Right lobe of liver (tissue), 6 donors: ENCODE measurements at places on chromosomes 12 and 14. TPM values are rescaled to one million over a fixed set of nuclear protein-coding genes. Genes with fewer than 3 reads are reported as not detected.

DNA sequence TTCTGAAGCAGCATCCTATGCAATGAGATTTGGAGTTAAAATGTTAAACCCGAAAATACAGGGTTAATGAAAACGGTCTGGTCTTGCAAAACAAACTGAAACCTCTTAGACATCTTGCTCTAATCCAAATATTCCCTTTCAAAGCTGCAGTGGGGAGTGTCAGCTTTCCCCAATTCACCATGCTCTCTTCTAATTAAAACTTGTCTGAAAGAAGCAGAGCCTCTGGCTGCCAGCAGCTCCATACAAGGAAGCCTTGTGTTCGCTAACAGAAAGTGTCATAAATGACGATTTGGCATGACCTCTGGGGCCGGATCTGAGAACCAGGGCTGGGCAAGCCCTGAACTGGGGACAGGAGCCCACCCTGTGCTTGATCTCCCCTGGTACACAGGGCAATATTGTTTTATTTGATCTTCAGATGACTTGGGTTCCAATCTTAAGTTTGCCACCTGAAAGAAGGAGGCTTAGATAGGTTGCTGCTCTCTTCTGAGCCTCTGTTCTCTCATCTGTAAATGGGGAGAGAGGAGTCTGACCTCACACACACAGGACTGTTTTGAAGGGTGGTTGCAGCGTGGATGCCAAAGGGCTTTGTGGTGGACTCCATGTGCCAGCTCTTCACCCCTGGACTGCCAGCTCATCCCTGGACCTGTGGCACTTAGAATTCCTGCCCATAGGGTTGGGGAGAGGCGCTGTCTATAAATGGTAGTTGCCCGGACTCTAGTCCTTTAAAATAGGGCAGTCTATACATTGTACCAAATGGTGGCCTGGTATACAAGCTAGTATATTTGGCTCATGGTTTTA lies 7.8 kb downstream of the KMT5A start:
- H3K36me3 ChIP-seq = peaks cover 60% of the 10 kb centered on the region
- no peak overlapping the region for H3K4me3 ChIP-seq
- no peaks in the 10 kb centered on the region for H3K4me1 ChIP-seq
- H3K27me3 ChIP-seq = no peaks in the 10 kb centered on the region

DNA sequence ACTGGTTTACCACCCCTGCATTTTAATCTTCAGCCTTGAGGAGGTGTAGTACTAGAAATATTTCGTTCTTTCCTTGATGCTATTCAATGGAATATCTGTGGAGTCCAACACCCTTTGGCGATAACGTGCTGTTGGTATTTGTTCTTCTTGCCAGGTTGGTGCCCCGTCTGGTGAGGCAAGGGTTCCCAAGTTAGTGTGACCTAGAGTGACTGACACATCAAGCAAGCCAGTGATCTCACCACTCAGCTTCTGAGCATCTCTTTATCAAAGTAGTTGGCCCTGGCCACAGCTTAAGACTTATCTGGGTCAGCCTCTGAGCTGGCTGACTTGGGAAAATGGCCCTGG lies 60.2 kb downstream of the PLXNC1 start:
- DNase-seq = no peak
- no peaks in the 10 kb centered on the region for H3K36me3 ChIP-seq
- H3K27me3 ChIP-seq = no peaks in the 10 kb centered on the region

- no peak for DNase-seq
- no peaks in the 10 kb centered on the region for H3K36me3 ChIP-seq
- H3K4me1 ChIP-seq = no peaks in the 10 kb centered on the region
- H3K27ac ChIP-seq = no peak overlapping the region
- H3K4me3 ChIP-seq = no peak overlapping the region
- H3K27me3 ChIP-seq = no peaks in the 10 kb centered on the region
Observed at GRCh38 chr12:76183459-76184186, 99.1 kb upstream of the NAP1L1 start.

DNA sequence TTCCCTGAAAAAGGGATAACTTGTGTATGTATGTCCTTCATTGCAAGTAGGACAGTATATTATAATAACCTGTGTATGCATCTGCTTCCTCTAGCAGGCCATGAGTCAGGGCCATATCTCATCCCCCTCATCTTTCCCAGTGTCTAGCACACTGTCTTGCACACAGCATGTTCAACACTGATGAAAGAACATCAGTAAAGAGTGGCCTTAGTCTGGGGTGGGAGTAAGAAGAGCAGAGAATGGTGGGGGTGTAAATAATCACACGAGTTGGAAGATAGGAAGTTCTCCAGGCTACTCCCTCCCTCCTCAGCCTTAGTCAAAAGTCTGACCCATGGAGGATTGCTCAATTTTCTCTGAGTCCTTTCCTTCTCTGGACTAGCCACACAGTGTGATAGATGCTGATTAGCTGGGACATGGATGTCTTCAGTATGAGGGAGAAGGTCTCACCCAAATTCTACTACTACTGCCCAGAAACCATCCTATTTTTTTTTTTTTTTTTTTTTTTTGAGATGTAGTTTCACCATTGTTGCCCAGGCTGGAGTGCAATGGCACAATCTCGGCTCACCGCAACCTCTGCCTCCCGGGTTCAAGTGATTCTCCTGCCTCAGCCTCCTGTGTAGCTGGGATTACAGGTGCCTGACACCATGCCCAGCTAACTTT lies 14.6 kb upstream of the SP1 start:
- peak overlapping the region; percentile 47 for H3K27ac ChIP-seq
- H3K36me3 ChIP-seq = no peaks in the 10 kb centered on the region
- no peaks in the 10 kb centered on the region for H3K27me3 ChIP-seq
- DNase-seq = no peak

DNA sequence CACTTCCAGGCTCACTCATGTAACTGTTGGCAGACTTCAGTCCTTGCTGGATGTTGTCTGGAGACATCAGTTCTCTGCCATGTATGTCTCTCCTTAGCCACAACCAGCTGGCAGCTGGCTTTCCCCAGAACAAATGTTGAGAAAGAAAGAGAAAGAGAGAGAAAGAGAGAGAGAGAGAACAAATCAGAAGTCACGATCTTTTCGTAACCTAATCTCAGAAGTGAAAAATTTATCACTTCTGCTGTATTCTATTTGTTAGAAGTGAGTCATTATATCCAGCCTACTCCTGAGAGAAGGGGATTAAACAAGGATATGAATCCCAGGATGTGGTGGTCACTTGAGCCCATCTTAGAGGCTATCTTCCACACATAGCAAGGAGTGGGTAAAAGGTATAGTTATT lies 101.2 kb downstream of the BTG1 start:
- H3K27ac ChIP-seq = no peak overlapping the region
- no peaks in the 10 kb centered on the region for H3K36me3 ChIP-seq
- H3K27me3 ChIP-seq = no peaks in the 10 kb centered on the region
- no peak for DNase-seq

GRCh38 chr14:22850944-22851764 lies 14.8 kb downstream of the MMP14 start:
- H3K27ac ChIP-seq = no peak overlapping the region

- H3K27me3 ChIP-seq = no peaks in the 10 kb centered on the region
- no peaks in the 10 kb centered on the region for H3K36me3 ChIP-seq
- no peak for DNase-seq
- H3K4me3 ChIP-seq = no peak overlapping the region
- no peak overlapping the region for H3K27ac ChIP-seq
Observed at GRCh38 chr14:24181371-24182077, 7.1 kb downstream of the IPO4 start.

GRCh38 chr12:76028571-76029277 lies 2.9 kb downstream of the PHLDA1 start:
- H3K27me3 ChIP-seq = no peaks in the 10 kb centered on the region
- peak overlapping the region; percentile 72 for H3K27ac ChIP-seq
- H3K4me3 ChIP-seq = peak overlapping the region; percentile 82
- H3K4me1 ChIP-seq = peaks cover 5% of the 10 kb centered on the region
- no peaks in the 10 kb centered on the region for H3K36me3 ChIP-seq

GRCh38 chr14:64707661-64708060 lies 3.4 kb downstream of the PLEKHG3 start:
- peak overlapping the region; percentile 70 for H3K27ac ChIP-seq
- H3K36me3 ChIP-seq = no peaks in the 10 kb centered on the region
- peak overlapping the region; percentile 90 for H3K4me3 ChIP-seq
- no peak for DNase-seq

- H3K27me3 ChIP-seq = no peaks in the 10 kb centered on the region
- H3K36me3 ChIP-seq = no peaks in the 10 kb centered on the region
- no peak overlapping the region for H3K27ac ChIP-seq
Observed at GRCh38 chr12:103401421-103401820, 94.3 kb downstream of the C12orf42 start.

GRCh38 chr12:57830393-57830792 lies 11.9 kb upstream of the AVIL start:
- peaks cover 23% of the 10 kb centered on the region for H3K36me3 ChIP-seq
- DNase-seq = no peak
- H3K4me3 ChIP-seq = no peak overlapping the region
- H3K27ac ChIP-seq = no peak overlapping the region
- H3K4me1 ChIP-seq = peaks cover 43% of the 10 kb centered on the region

DNA sequence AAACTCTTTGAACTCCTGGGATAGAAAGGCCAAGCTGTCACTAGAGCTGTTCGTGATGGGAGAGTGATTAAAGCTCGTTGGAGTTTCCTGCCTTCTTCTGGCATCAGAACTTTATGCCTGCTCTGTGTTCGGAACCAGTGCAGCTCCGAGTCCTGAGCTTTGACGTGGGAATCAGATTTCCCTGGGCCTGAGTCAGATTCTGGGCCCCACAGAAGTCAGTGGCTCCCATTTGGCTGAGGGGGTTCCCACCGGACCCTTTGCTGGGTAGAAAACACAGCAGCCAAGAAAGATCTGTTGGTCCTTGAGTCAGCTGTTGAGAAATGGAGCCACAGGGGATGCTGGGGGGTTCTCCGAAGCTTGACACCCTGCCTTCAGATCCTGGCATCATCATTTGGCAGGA lies 238.0 kb downstream of the CHST11 start:
- no peak overlapping the region for H3K4me3 ChIP-seq
- no peaks in the 10 kb centered on the region for H3K36me3 ChIP-seq
- H3K27ac ChIP-seq = no peak overlapping the region
- no peaks in the 10 kb centered on the region for H3K27me3 ChIP-seq
- H3K4me1 ChIP-seq = no peaks in the 10 kb centered on the region

DNA sequence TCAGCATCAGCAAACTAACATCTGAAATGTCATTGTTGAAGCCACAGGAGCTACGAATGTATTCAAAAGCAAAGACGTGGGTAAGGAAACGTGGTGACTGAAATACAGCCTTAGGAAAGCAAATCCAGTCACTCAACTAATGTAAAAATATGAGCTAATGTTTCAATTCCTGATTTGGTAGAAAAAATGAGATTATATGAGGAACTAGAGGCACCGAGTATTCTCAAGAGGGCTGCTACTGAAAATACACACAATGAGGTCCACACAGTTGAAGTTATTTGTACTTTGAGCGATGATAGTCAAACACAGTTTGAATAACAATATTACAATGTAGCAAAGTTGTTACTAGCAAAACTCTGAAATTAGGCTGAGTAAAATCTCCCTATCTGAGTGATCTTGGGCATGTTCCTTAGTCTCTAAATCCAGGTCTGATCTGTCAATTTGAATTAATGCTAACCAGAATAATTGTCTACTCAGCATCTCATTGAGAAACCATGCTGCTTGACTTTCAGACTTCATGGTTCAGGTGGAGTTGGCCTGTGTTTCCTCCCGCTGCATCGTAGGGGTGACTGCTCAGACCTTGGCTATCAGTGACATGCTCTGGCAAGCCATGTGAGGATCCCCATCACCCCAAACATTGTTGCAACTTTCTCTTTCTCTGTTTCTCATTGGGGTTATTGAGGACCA lies 467.1 kb upstream of the SOX5 start:
- H3K4me3 ChIP-seq = no peak overlapping the region
- no peak overlapping the region for H3K27ac ChIP-seq
- no peaks in the 10 kb centered on the region for H3K36me3 ChIP-seq

GRCh38 chr14:74064426-74064825 lies 19.8 kb downstream of the ALDH6A1 start:
- no peak overlapping the region for H3K27ac ChIP-seq
- H3K4me1 ChIP-seq = peaks cover 8% of the 10 kb centered on the region
- DNase-seq = no peak
- no peak overlapping the region for H3K4me3 ChIP-seq
- H3K27me3 ChIP-seq = no peaks in the 10 kb centered on the region

DNA sequence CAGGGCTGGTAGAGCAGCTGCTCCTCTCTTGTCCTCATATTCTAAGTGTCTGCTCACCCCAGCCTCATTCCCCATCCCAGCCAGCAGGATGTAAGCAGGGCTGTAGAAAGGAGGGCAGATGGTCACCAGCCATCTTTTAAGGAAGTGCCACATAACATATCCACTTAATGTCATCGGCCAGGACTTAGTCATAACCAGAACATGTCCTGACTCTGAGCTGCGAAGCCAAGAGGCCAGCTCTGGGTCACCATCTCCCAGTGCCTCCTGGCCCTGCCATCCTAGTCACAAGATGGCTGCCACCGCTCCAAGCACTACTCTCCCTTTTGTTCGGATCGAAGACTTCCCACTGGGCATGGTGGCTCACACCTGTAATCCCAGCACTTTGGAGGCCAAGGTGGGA lies 123.9 kb downstream of the PLXNC1 start:
- H3K4me3 ChIP-seq = no peak overlapping the region
- no peak for DNase-seq
- H3K27me3 ChIP-seq = no peaks in the 10 kb centered on the region
- H3K4me1 ChIP-seq = peaks cover 10% of the 10 kb centered on the region
- no peak overlapping the region for H3K27ac ChIP-seq

DNA sequence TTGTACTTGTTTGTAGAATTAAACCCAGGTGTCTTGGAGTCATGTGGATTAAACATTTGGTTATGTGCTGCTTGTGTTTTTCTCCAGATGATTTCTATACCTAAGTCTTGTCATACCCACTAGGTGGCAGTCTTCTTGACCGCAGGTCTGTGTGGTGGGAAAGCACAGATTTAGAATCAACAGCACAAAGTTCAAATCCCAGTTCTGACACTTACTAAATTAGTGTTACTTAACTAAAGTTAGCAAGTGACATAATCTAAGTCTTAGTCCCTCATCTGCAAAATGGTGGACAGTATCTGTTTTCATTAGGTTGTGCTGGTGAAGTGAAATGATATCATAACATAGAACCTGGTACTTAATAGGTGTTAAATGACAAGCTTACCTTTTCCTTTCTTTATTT lies 151.0 kb upstream of the ARHGAP5 start:
- H3K4me3 ChIP-seq = no peak overlapping the region
- H3K36me3 ChIP-seq = no peaks in the 10 kb centered on the region
- no peaks in the 10 kb centered on the region for H3K4me1 ChIP-seq
- no peak overlapping the region for H3K27ac ChIP-seq

DNA sequence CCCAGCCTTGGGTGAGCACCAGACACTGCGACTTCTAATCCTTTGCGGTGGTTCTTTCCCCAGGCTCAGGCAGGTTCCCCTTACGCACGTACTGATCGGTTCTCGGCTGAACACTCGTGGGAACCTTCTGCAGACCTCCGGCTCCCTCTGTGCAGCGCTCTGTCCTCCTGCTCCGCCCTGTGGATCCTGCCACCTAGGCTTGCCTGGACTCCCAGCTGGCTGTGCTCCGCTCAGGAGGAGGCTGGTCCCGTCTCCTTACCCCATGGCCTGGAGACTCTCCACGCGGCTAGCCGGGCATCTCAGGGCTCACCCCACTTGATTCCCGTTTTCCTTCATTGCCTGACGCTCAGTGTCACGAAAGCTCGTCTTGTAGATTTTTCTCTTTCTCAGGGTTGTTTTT lies 34.7 kb downstream of the TNFAIP2 start:
- no peaks in the 10 kb centered on the region for H3K4me1 ChIP-seq
- H3K36me3 ChIP-seq = no peaks in the 10 kb centered on the region
- H3K27ac ChIP-seq = no peak overlapping the region
- DNase-seq = no peak

Gene DLGAP5
- total RNA-seq = not detected

Gene OGFOD2
- 17.1 TPM for total RNA-seq

Gene IL22
- total RNA-seq = not detected

Gene TBC1D30
- 1.4 TPM for total RNA-seq

Gene OTOGL
- not detected for total RNA-seq

Gene GRIN2B
- not detected for total RNA-seq

Gene DACT1
- total RNA-seq = 1.2 TPM

Gene FOXG1
- total RNA-seq = not detected

Gene PTMS
- 372 TPM for total RNA-seq

Gene FGF6
- total RNA-seq = not detected

Gene GALNT8
- total RNA-seq = not detected

Gene B4GALNT1
- total RNA-seq = 0.55 TPM

Gene EFS
- total RNA-seq = 0.37 TPM
